ENCODE measurements at places on chromosomes 1 and 21.

DNA sequence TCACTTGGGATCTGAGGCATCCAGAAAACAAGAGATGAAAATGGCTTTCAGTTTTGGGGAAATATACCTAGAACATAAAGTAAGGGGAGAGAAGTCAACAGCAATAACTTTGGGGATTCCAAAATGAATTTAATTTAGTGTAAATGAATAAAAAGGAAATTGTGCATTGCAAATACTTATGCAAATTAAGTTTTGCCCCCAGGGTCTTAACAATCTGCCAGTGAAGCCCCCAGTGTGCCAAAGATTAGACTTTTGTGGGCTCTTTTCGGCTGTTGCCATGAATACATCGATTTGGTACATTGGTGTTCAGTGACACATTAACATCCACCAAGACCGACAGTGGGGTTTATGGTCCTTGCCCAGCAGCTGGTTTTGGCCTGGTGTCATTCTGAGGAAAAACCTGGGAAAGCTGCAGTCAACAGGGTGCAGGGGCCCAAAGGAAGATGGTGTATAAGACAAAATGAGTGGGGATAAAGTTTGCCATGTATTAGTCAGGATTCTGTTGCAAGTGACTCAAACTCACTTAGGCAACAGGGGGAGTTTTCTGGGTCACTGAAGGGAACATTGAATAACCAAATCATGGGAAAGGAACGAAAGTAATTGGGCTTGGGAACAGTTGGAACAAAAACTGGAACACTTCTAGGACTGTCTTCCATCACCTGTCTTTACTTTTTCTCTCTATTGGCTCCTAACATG is 30.2 kb upstream of the IGSF3 start:
- no peak for DNase-seq

DNA sequence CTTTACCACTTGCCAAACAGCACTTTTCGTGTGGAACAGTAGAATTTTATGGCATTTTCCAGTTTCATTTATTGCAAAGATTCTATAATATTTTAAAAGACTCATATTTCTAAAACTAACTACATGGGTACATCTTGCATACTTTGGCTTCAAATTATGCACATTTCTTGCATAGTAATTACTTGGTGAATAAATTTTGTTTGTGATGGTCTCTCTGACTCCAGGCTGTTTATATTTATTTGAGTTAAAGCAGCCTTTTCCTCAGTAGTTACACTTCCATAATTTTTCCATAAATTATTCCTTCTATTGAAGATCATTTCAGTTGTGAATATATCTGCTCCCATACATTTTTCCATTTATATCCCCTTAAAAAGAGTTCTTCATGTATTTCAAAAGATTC is 6.9 kb upstream of the NHLH2 start:
- DNase-seq, result no peak

DNA sequence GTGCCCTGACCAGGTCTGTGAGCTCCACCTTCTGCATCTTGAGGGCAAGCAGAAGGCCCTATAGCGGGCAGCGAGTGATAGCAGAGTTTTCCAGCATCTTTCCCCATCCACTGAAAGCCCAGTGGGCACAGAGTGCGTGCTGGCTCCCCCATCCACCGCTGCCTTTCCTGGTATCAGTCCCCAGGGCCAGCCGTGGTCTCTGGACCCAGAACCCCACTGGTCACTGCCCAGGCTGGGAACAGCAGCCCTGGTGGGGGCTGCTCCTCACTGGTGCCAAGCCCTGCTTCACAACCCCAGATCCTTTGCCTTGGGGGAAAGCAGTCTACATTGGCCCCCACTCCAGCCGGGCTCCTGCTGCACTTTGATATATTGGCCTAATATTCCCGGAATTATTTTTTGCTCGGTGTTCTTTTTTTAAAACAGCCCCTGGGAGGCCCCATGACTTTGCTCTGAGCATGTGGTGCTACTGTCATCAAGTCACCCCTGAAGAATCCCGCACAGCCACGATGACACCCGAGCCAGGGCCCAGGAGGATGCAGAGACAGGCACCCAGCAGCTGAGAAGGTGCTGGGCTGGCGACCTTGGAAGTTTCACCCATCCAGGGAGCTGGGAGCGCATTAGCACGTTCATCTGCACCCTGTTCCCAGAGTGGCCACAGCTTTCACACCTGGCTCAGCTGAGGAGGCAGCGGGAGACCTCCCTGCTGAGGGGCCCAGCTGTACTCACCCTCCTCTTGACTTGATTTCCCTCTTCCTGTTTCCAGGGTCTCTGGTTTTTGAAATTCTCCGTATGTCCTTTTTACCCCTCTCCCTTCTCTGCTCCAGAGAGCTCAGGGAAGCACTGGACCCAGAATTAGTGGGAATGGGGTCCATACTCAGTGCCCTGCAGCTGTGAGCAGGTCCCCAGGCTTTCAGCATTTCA is 56.9 kb downstream of the KLHDC7A start:
- DNase-seq, result peak; percentile 85

DNA sequence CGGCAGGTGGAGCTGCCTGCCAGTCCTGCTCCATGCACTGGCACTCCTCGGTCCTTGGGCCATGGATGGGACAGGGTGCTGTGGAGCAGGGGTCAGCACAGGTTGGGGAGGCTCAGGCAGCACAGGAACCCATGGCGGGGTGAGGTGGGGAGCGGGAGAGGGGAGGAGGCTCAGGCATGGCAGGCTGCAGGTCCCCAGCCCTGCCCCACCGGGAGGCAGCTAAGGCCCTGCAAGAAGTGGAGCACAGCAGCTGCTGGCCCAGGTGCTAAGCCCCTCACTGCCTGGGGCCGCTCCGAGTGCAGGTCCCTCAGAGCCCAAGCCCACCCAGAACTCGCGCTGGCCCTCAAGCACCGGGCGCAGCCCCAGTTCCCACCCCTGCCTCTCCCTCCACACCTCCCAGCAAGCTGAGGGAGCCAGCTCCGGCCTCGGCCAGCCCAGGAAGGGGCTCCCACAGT is 691 bp upstream of the GBP5 start:
- DNase-seq, result no peak

GRCh38 chr1:45640293-45640692 is 16.4 kb upstream of the CCDC17 start:
- no peak for DNase-seq
